ENCODE measurements at places on chromosomes 7 and 10. TPM values are rescaled to one million over a fixed set of nuclear protein-coding genes. Genes with fewer than 3 reads are reported as not detected.

TMEM26 gene
- total RNA-seq: 0.04 TPM

KCNIP2 gene
- total RNA-seq: 0.54 TPM

RHOBTB1 gene
- 17.4 TPM for total RNA-seq

EGFR gene
- 94.9 TPM for total RNA-seq

HTR5A gene
- not detected for total RNA-seq

VAX1 gene
- 1.5 TPM for total RNA-seq

CYTH3 gene
- total RNA-seq: 32.7 TPM

KEL gene
- not detected for total RNA-seq

GDF10 gene
- total RNA-seq: 0.13 TPM

NPC1L1 gene
- 0.09 TPM for total RNA-seq

DRGX gene
- total RNA-seq: not detected

INTS15 gene
- 24.1 TPM for total RNA-seq

EPDR1 gene
- total RNA-seq: 74.5 TPM

KMT2C gene
- 6.1 TPM for total RNA-seq

NRF1 gene
- total RNA-seq: 11.5 TPM

IL15RA gene
- total RNA-seq: 2.3 TPM

PPP1R3C gene
- total RNA-seq: 20.7 TPM

TMEM273 gene
- total RNA-seq: not detected

CTAGE15 gene
- not detected for total RNA-seq

OPALIN gene
- not detected for total RNA-seq

KCNMA1 gene
- 38.0 TPM for total RNA-seq

EN2 gene
- total RNA-seq: 0.90 TPM
